Fibroblast of skin of right biceps (primary cell): ENCODE measurements at places on chromosomes 6 and 20.

- no peak for DNase-seq
Measured at GRCh38 chr6:24708612-24709011, 10.3 kb downstream of the C6orf62 start.

DNA sequence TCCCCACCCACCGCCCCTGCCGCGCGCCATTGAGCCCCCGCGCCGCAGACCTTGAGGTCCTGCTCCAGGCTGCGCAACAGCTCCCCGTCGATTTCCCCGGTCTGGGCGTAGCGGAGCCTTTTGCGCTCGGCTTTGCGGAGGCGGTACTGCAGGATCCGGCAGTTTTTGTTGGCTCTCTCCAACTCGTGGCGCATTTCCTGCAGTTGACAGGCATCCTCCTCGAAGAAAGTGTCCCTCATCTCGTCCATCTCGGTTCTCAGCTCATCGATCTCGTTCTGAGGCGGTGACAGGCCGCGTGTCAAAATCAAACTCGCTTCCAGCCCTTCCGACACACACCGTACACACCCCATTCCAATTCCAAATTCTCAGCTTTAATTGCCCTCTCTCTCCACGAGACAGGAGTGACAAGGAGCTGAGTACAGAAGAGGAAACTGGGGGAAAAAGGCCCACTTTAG is 4.3 kb downstream of the MTCL3 start:
- DNase-seq: peak; percentile 61

DNA sequence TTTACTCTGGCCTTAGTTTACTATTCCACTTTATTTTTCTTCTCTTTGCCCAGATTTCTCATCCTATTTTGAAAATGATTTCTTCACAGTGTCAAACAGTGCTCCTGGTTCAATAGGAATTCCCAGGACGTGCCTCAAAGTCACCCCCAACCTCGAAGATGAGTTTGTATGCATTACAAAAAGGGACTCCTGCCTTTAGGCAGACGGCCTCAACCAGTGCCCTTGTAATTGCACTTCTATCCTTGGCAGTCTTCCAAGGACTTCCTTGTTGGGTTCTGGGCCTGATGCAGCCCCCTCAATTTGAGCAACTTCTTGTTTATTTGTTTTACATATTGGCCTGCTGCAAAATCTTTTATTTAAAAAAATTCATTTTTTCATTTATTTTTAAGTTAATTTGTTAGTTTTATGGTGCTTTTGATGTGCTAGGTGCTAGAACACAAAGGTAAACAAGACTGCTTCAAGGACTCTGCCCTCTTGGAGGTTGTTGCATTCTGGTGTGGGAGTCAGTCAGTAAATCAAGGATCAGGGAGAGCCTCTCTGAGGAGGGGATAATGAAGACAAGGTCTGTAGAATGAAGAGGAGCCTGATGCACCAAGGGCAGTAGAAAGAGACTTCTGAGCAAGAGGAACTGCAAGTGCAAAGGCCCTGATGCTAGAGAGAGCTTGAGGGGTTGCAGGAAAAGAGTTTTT is 181.5 kb upstream of the LAMP5 start:
- no peak for DNase-seq

DNA sequence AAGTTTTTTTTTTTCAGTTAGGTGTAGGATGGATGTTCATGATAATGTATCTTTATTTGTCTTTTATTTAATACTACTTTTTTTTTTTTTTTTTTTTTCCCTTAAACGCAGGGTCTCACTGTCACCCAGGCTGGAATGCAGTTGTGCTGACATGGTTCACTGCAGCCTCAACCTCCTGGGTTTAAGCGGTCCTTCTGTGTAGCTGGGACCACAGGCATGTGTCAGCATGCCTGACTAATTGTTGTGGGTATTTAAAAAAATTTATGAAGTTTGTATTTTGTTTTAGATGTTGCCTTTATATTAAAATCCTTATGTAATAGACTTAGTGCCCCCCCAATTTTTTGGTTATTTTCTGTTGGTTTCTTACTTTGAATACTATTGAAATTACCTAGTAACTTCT is 42.6 kb downstream of the NCOA3 start:
- DNase-seq: peak; percentile 87

DNA sequence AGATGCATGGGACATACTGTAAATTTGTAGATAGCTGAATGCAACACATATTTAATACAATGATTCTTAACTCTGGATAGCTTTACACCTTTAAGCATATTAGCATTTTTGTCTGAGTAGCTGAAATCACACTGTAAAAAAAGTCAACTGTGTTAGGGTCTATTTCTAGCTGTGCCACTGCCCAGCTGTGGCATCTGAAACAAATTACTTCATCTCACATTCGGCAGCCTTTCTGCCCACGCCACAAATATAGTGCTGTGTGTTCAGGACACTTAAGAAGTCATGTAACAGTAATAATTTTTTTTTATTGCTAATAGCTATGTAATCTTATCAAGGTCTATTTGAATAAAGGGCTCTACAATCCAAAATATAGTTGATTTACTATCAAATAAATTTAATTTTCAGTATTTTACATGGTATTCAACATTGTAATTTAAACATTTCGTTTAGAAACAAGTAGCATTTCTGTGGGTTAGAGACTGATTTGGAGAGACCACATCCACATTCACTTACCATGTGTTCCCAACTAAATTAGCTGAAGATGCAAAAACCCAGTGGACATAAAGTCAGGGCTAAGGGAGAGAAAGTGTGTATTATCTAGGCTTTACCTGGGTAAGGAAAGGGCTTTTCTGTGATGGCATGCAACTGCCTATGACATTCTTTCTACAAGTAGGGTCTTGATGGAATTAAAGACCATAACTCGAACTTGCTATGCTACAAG is 276.7 kb downstream of the PLCB1 start:
- DNase-seq: no peak

DNA sequence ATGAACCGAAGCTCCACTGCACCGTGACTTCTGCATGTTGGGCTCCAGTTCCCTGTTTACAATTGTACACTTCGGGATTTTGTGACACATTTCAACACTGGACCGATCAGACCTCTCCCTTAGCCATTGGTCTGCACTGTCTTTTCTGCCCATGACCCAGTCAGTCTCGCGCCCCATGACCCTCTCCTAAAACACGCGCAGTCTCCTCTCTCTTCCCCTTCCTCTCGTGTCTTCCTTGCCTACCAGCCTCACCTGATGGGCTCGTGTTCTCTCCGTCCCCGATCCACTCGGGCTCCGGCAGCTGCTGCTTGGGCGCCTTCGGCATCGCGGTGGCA is 535 bp upstream of the ABCF1 start:
- no peak for DNase-seq

DNA sequence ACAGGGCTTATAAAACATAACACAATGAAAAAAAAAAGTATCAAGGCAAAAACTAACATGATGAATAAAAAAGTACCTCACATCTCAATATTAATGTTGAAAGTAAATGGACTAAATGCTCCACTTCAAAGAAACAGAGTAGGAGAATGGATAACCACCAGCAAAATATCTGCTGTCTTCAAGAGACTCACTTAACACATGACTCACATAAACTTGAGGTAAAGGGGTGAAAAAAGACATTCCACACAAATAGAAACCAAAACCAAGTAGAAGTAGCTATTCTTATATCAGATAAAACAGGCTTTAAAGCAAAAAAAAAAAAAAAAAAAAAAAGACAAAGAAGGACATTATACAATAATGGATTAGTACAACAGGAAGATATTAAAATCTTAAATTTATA is 86.9 kb downstream of the TBC1D32 start:
- peak; percentile 22 for DNase-seq

- no peak for DNase-seq
Measured at GRCh38 chr6:43455531-43456428, at the start of gene DLK2. TSS of gene DLK2 (minus strand) at chr6:43455548. CDS start at chr6:43454825, 723 bp downstream.

DNA sequence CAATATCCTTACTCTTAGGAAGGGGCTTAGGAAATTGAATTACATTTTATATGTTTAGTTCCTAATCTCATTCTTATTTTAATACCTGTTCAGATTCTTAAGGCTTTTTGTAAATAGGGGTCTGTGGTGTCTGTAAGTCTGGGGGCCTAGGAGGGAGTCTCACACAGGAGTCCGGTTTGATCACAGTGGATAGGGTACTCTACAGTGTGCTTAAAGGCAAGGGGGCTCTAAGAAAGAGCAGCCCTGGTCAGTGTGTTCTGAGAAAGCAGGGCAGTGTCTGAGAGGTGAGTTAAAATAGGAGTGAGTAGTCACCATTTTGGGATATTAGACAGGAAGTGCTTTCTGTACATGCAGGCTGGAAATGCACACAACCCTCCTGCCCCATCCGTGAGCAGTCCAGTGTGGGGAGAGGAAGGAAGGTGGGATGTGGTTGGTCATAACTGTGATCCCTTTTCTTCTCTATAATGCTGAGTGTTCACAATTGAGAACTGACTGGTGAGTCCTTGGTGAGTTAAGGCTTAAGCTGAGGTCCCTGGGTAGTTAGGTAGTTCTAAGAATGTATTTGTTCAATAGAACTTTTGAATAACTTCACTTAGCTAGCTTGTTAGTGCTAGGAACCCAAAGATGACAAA is 50.0 kb downstream of the CDKAL1 start:
- no peak for DNase-seq

GRCh38 chr20:63939061-63939935 is 16.9 kb downstream of the UCKL1 start:
- no peak for DNase-seq
